ENCODE measurements at places on chromosomes 13 and 19.
A peak's percentile ranks its signal among the peaks of the same experiment; 100 is the strongest.

- DNase-seq = no peak
Measured at GRCh38 chr13:61362522-61362921, 53.1 kb downstream of the PCDH20 start.

DNA sequence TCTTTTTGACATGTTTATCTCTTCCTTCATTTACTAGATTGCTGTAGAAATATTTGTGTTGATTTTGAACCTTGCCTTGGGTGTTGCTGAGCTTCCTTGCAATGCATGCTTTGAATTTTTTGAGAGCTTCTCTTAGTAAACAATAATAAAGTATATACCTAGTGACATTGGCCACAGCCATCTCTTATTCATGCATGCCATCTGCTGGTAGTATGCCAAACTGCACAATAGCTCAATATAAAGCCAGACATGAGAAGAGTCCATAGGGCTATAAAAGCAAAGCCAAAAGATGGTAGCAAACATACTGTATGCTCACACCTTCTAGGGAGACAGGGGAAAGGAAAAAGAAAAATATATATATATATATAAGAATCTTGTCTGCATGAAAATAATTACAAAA, 18.9 kb upstream of the ZSCAN5A start:
- peak; percentile 71 for DNase-seq

GRCh38 chr19:45978156-45978555, 4.5 kb upstream of the NOVA2 start:
- DNase-seq = no peak

DNA sequence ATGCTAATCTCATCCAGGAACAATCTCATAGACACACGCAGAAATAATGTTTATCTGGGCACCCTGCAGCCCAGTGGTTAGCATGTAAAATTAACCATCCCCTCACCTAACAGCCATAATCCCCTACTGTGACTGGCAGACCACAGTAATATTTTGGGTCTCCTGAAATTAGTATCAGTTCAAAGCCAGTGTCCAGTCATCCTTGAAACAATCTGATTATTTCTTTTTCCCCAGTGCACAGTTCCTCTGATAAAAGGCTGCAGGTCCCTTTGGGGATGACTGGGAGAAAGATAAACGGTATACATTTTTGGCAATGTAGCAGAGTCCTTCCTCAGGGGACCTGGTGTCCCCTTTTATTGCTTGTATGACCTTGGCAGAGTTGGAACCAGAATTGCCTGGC, 50.4 kb upstream of the CYSLTR2 start:
- no peak for DNase-seq

DNA sequence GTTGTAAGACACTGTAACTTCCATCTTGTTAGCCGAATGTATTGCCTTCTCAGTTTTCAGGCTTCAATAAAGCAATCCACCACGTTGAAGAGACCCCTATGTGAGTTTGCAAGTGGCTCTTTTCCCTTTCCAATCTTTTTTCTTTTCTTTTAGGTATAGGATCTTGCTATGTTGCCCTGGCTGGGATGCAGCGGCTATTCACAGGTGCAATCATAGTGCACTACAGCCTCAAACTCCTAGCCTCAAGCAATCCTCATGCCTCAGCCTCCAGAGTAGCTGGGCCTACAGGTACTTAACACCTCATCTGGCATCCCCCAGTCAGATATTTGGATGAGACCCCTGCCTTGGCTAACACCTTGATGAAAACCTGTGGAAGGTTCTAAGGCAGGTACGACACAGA, 33.5 kb upstream of the FEM1A start:
- no peak for DNase-seq

- no peak for DNase-seq
Measured at GRCh38 chr19:9189535-9189934, 10.8 kb downstream of the OR7D2 start.
